ENCODE measurements at places on chromosomes 6 and 20.

DNA sequence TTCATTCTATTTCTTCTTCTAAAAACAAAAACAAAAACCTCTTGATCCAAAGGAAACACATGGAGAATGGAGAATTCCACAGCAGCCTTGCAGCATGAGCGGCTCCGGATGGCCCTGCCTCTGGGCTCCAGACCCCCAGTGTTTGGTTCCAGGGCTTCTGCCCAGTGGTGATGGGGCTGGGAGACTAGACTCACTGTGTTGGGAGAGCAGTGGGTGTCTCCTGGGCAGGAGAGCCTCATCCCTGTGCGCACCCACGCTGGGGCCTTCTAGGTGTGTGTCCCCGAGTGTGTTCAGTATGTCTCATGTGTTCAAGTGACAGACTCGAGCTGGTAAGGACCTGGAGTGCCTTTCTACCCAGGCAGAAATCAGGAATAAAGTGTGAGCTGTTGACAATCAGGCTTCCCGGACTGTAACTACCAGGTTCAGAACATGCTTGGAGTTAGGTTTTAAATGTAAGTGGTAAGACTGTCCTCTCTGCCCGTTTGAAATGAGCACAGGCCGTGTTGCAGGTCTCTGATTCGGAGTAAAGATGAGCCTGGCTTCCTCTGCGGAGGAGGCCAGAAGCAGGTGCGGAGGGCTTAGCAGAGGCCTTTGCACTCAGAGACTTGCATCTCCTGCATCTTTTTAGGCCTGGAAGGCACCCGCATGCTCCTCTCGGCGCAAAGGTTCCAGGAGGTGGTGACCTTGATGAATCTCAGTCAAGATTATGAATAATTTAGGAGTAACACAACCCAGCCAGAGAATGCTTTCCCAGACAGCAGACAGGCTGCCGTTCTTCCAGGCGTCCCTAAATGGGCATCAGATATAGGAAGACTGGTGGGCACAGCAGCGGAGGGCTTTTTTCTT lies 253.6 kb downstream of the CDH26 start:
- no peak for DNase-seq

DNA sequence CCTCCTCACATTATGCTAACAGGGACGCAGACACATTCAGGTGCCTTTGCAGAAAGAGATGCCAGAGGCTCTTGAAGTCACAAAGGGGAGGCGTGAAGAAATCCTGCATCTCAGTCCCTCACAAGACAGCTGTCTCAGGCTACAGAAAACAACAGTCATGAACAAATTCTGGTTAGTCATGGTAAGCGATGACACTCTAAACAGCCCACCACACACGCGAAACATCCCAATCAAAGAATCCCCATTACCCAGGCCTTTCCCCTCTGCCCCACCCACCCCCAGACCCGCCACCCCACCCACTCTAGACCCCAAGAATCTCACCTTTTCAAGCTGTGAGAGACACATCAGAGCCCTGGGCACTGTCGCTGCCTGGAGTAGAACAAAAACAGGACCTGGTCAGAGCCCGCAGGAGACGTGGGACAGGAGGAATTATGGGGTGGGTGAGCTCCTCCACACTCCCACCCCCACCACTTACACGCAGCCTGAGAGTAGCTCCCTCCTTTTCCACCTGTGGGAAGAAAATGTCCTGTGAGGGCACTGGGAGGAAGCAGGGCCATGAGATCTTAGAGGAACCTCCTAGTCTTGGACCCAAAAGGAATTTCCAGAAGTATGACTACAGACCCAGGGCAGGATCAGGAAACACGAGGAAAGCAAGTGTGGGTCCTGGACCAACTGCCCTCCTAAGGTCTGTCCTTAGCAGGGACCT lies 2.7 kb downstream of the HLA-B start:
- DNase-seq: peak; percentile 27

DNA sequence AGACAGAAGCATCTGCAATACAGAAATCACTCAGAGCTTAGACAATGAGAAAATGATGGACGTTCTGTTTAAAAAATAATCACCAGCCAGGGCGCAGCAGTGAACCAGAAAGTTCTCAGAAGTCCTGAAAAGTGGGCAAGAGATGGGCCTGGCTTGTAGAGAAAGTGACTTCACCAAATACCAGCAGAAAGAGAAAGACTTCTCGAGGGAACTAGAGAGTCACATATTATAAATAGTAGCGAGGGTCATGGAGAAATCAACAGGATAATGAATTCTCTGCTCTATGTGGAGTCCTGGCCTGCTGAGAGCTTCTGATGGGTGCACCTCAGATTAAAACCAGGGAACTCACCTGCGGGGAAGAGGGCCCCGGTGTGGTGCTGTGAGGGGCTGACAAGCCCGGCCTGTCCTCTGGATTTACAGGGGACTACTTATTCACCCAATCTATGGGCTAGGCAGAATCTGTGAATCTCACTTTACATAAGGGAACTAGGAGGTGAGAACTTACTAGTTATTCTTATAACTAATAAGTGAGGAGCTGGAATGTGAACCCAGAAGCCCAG lies 5.6 kb upstream of the RAMACL start:
- no peak for DNase-seq

DNA sequence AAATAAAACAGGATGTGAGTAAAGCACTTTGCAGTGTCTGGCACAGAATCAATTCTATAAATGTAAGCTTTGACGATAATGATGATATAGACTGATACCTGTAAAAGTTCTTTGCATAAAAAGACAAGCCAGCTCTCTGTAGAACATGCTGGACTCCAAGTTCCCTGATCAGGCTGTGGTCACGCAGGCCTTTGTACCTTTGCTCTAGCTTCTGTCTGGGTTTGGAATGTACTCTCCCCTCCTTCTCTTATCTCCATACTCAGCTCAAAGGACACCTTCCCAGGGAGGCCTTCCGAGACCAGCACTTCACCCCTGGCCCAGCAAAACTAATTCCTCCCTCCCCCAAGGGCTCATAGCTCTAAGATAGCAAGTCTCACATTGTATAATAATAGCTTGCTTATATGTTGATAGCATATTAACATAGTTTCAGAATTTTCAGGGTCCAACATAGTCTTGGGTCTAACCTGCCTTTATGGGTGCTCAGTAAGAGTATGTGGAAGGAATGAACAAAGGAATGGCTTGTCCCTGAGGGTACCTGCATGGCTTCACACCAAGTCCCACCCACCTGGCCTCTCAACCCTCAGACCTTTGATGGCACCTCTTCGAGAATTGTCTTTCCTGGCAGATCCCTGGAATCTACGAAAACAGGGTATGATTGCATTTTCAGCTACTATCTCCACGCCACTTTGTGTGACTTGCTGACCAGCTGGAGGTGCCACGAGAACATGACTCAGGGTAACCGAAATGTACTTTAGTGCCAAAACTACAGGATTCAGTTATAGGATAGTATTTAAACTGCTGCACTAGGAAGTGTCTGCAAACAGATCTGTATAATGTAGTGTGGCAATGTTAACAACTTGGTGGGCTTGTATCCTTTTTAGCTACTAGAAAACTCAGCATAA lies 41.7 kb upstream of the PIM1 start:
- DNase-seq: peak; percentile 77

DNA sequence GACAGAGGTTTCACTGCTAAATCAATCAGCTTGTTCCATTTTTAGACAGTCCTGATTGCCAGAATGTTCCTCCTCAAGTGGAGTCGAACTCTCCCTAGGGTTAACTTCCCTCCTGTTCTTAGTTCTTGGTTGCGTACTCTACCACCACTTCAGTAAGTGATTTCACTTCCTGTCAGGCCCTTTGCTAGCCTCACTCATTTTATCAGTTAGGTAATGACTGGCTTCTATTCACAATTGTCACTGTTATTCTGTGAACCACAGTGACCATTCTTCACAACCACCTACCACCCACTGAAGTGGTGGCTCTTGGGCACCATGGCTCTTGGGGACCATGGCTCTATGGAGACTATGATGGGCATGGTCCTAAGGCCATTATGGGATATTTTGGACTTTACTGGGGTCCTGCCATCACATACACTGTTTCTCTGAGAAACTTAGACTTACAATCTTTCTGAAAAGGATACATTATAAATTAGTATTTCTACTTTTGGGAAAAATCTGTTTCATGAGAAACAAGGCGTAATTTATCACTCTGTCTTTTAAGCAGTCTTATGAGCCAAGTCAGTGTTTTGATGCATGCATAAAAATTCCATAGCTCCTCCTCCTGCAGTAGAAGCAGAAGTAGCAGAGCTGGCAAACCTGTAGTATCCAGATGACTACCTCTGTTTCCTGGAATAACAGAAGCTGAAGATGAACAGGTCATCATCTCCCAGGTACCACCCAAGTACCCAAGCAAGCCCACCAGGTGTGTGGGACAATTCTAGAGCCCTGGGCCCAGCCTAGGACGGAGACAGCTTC lies 66.3 kb downstream of the ATXN1 start:
- DNase-seq: no peak

GRCh38 chr20:64136004-64136710 lies 28.1 kb upstream of the MYT1 start:
- DNase-seq: no peak

GRCh38 chr20:60057866-60058807 lies 99.9 kb downstream of the CDH26 start:
- DNase-seq: peak; percentile 52

DNA sequence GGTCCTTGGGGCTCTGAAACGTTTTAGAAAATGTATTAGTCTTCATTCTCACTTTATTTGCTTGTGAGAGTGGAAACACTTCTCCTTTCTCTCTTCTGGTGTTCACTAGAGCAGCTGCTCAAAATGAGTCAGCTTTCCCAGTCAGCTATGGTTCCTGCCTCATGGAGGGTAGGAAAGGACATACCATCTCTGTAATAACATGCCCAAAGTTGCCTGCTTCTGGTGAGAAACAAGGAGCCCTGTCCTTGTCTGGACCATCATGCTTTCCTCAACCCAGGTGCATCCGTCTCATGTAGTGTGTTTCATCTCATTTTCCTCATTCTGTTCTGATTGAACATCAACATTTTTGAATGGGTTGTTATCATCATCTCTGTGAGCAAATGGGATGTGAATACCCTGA lies 17.1 kb upstream of the TINAG start:
- peak; percentile 87 for DNase-seq

GRCh38 chr20:19934792-19935491 lies 82.2 kb upstream of the NAA20 start:
- no peak for DNase-seq

- peak; percentile 76 for DNase-seq
Measured at GRCh38 chr6:137799950-137800568, 67.0 kb upstream of the TNFAIP3 start.

DNA sequence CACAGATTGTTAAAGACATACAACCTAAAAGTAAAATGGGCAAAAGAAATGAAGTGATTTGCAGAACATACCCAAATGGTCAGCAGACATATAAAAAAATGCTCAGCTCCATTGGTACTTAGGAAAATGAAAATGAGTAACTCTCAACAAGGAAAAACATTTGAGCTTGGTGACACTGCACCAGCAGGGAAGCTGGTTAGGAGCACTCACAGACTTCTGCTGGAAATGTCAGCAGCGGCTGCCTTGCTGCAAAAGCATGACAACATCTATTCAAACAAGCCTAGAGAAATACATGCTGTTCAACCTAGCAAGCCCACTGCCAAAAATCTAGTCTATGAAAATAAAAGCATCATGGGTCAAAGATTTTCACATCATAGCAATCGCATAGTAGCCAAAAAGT lies 99.0 kb upstream of the FOXQ1 start:
- DNase-seq: no peak

DNA sequence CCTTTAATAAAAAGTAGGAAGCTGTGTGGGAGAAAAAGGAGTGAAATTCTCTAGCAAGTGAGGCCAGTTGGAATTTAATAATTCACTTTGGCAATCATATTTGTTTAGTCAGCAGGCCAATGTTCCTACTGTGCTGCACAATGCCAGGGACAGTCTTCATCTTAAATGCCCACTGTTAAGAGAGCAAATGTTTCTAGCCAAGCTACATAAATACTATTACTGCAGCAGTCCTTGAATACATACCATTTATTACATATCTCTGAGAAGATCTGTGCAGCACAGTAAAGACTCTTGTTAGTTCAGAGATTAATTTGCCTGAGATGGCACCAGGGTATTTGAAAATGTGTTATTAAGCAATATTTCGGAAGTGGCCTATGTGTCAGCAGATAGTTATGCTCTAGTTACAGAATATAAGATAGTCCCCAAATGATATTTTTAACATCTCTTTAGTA lies 105.4 kb downstream of the OGFRL1 start:
- peak; percentile 68 for DNase-seq

DNA sequence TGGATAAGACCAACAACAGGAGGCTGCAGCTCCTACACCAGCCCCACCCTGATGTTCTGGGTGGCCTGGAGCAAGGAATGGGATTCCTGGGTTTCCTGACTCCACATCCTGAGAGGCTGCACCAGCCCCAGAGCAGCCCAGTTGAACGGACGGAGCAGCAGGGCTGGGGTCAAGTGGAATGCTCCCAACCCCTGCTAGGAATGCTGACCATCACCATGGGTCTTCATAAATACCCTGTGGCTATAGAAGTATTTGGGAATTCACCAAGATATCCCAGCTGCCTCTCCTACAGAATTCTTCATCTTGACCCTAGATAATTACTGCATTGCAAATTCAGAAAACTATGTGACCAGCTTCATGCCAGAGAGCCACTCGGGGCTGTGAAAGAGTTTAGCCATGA lies 180.3 kb downstream of the THBS2 start:
- DNase-seq: peak; percentile 95

DNA sequence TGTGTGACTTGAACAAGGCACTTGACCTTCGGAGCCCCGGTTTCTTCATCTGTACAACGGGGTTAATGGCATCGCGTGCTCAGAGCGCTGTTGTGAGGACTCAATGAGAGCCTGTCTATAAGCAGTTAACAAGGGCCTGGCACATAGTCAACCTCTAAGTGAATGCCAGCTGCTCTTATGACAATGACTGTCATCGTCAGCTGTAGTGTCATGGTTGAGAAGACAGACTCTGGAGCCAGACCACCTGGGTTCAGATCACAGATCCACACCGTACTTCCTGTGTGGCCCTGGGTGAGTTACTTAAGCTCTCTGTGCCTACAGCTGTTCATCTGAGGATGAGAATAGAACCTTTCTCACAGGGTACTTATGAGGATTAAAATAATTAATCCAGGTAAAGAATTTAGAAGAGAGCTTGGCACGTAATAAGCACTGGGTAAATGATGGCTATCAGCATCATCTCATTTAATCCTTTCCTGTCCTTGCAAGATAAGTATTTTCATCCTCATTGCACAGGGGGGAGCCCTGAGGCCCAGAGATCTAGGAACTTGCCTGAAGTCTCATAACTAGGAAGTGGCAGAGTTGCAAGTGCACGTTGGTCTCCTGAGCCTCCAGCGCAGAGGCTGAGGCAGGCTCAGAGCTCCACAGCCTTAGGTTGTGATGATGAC lies 105.3 kb downstream of the EYA2 start:
- DNase-seq: no peak

- DNase-seq: peak; percentile 73
Measured at GRCh38 chr6:436308-437036, 44.9 kb downstream of the IRF4 start.

DNA sequence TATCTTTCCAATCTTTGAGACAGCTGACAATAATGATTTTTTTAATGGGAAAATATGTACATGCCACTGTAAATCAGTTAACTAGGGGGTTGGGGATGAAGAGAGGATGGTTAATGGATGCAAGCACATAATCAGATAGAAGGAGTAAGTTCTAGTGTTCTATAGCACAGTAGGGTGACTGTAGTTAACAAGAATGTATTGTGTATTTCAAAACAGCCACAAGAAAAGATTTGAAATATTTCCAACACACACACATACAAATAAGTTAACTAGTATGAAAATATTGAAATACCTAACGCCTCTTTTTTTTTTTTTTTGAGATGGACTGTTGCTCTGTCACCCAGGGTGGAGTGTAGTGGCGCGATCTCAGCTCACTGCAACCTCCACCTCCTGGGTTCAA lies 153.4 kb upstream of the SALL4 start:
- DNase-seq: peak; percentile 67
